ENCODE measurements at places on chromosomes 3 and 15.

GRCh38 chr15:39312984-39313383 lies 267.9 kb upstream of the THBS1 start:
- DNase-seq: peak; percentile 14

GRCh38 chr3:104257486-104257885 lies 1109.2 kb upstream of the ALCAM start:
- DNase-seq: no peak

DNA sequence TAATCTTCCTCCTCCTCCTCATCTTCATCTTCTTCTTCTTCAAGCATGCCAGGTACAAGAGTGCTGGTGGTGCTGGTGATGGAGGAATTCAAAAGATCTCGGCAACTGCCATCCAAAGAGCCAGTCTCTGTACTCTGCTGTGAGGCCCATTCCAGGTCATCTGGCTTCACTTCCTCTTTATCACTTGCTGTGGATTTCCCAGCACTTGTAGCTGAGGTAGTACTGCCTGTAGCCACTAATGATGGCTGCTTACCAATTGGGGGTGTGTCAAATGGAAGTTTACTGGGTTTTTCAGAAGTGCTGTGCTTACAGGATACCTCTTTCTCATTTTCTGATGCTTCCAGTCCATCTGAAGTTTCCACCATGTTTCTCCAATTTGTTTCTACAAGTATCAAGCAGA lies 28.8 kb upstream of the SHC4 start:
- DNase-seq: no peak

GRCh38 chr3:181888234-181888633 lies 176.5 kb downstream of the SOX2 start:
- DNase-seq: no peak

GRCh38 chr3:111850537-111850936 lies 8.5 kb upstream of the PHLDB2 start:
- DNase-seq: peak; percentile 92

- no peak for DNase-seq
Observed at GRCh38 chr3:178686826-178687225, 150.6 kb downstream of the KCNMB2 start.
